ENCODE measurements at places on chromosomes 11 and 22.

- peak; percentile 90 for DNase-seq
Measured at GRCh38 chr11:843818-844692, 1.4 kb downstream of the TSPAN4 start.

- peak; percentile 20 for DNase-seq
Measured at GRCh38 chr22:27580311-27580897, 221.2 kb downstream of the MN1 start.

DNA sequence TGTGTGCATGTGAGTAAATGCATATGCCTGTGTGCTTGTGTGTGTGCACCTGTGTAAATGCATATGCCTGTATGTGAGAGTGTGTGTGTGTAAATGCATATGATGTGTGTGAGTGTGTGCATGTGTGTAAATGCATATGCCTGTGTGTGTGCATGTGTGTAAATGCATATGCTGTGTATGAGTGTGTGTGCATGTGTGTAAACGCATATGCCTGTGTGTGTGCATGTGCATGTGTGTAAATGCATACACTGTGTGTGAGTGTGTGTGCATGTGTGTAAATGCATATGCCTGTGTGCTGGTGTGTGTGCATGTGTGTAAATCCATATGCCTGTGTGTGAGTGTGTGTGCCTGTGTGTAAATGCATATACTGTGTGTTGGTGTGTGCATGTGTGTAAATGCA is 37.8 kb downstream of the GGTLC2 start:
- DNase-seq = no peak

- no peak for DNase-seq
Measured at GRCh38 chr11:108319541-108320145, 96.8 kb downstream of the ATM start.

DNA sequence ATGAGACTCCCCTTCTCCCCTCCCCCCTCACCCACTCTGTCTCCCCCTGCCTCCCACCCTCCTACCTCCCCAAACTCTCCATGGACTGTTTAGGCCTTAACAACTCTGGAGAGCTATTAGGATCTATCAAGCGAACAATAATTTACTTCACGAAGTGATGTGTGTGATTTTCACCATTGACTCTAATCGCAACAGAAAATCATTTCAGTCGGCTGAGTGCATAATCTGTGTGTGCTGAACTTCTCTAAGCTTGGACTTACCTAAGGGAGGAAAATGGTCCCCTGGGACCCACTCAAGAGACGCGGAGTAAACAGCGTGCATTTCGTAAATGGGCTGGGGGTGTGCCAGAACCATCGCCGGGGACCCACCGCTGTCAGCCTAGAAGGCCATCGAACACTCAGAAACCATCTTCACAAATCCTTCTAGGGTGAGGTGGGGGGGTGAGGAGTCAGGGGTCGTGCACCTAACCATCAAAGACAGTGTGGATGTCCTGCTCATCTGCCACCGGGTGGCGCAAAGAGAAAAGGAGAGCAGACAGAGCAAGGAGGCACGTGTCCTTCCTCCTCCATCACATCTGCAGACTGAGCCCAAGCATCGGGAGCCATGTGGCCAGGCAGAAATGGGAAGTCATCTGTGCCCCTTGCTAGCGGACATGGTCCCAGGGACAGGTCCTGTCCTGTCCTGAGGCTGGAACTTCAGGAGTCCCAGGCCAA is 62.1 kb upstream of the NUP50 start:
- DNase-seq = peak; percentile 14

- DNase-seq = no peak
Measured at GRCh38 chr11:85133636-85134035, 493.5 kb downstream of the DLG2 start.

DNA sequence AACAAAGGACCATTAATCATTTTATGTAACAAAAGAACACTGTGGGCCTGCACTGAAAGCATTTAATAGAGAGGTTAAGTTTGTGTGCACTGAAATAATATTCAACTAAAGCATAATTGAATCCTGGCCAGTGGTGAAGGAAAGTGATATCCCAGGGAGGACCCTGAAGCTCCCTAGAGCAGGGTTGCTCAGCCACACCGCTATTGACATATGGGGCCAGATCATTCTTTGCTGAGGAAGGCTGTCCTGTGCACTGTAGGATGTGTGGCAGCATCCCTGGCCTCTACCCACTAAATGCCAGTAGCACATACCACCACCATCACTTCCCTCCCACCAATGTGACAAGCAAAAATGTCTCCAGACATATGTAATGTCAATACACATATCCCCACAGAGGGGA is 166.1 kb upstream of the MTNR1B start:
- DNase-seq = no peak
